KG1 (cell line): ENCODE measurements at places on chromosomes 16 and 17.
A peak's percentile ranks its signal among the peaks of the same experiment; 100 is the strongest.

- DNase-seq = no peak
Observed at GRCh38 chr17:58572846-58573245, 58.4 kb upstream of the MTMR4 start.

- no peak for DNase-seq
Observed at GRCh38 chr17:73953206-73954033, 250.1 kb upstream of the RPL38 start.

GRCh38 chr17:1362065-1362848, 37.8 kb downstream of the YWHAE start:
- DNase-seq = no peak

GRCh38 chr17:78226759-78227454, 4.5 kb upstream of the TMEM235 start:
- no peak for DNase-seq

GRCh38 chr16:30449116-30449435, 3.4 kb upstream of the SEPHS2 start:
- no peak for DNase-seq

- DNase-seq = no peak
Observed at GRCh38 chr16:24612656-24613055, 73.3 kb downstream of the RBBP6 start.

GRCh38 chr16:85665929-85666328, 22.8 kb downstream of the GINS2 start:
- no peak for DNase-seq

DNA sequence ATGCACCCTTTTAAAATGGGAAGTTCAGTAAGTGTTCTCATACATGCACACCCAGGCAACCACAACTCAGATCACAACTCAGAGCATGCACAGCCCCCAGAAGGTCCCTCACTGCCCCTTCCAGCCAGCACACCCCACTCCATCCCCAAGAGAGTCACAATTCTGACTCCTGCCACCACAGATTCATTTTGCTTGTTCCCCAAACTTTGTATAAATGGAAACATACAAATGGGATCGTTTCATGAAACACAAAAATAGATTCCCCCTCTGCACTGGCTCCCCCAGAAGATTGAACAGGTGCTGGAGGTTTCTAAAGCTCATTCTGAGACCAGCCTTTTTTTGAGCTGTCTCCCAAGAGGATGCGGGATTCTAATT, 3.3 kb upstream of the TNFRSF13B start:
- no peak for DNase-seq

DNA sequence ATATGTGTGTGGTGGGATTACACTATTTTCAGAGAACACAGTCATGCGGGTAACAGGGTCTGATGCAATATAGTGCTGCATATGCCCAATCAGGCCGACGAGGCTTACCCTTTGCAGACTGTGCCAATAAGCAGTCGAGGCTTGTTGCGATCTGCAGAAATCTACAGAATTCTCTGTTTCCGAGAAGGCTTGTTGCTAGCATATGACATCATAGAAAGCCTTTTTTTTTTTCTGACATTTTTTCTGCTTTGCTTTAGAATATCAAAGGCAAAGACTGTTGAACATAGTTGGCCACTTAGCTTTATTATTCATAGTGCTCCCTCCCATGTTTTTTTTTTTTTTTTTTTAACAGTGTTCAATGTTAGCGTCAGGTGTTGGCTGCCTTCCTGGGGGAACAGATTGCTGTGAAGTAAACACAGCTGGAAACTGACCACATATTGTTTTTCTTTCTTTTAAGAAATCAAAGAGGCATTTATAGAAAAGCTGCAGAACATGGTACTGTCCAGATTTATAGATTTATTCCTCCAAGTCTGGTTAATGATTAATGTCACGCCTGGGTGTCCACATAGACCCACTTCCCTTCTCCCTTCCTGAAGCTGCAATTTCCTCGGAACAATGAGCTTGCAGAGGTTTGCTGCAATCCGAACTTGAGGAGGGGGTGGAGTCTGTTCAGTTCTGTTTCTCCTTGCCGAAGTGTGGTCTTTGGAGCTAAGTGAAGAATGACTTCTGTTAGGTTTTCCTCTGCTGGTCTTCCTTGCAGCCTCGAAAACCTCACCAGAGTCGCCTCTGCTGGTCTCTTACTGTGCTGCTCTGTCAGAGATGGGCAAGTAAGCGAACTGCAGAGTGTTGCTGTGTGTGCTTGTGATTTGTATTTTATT, 87.3 kb downstream of the MAP2K6 start:
- DNase-seq = no peak

- DNase-seq = no peak
Observed at GRCh38 chr17:81814748-81815645, 11.0 kb downstream of the GCGR start.

GRCh38 chr16:47363761-47364160, 97.1 kb downstream of the ITFG1 start:
- no peak for DNase-seq

DNA sequence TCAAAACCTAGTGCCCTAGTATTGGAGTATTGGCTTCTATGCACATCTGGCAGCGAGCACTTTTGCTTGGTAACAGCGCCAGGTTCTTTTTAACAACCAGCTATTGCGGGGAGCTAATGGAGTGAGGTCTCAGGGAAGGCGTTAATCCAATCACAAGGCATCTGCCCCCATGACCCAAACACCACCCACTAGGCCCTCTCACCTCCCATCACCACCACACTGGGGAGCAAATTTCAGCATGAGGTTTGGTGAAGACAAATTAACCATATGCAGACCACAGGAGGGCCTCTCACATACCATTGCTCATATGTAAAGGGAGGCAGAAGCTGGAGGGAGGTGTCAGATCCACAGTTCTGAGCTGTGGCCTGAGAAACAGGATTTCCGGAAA, 893 bp upstream of the ODF4 start:
- DNase-seq = no peak

- DNase-seq = peak; percentile 29
Observed at GRCh38 chr16:67546761-67547422, 15.4 kb upstream of the CTCF start.

GRCh38 chr16:78184238-78185183, 85.1 kb downstream of the WWOX start:
- no peak for DNase-seq

DNA sequence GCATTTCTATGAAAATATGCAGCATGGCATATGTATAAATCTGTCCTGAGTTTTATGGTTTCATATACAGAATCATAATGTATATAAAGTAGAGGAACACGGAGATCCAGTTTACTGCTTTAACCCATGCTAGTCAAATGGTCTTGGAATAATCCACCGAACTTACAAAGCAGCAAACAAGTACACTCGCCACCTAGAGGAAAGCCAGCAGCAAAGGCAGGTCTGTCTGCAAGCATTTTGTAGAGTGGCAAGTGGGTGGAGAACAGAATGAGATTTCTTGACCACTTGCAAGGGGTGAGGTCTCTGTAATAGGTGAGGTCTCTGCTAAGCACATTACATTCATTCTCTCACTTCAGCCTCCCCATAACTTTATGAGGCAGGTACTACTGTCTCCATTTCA, 308.3 kb downstream of the CA10 start:
- no peak for DNase-seq

- no peak for DNase-seq
Observed at GRCh38 chr17:77140878-77141767, at the start of gene SEC14L1. TSS of gene SEC14L1 (plus strand) at chr17:77140969. CDS start at chr17:77143597, 2,628 bp downstream.

DNA sequence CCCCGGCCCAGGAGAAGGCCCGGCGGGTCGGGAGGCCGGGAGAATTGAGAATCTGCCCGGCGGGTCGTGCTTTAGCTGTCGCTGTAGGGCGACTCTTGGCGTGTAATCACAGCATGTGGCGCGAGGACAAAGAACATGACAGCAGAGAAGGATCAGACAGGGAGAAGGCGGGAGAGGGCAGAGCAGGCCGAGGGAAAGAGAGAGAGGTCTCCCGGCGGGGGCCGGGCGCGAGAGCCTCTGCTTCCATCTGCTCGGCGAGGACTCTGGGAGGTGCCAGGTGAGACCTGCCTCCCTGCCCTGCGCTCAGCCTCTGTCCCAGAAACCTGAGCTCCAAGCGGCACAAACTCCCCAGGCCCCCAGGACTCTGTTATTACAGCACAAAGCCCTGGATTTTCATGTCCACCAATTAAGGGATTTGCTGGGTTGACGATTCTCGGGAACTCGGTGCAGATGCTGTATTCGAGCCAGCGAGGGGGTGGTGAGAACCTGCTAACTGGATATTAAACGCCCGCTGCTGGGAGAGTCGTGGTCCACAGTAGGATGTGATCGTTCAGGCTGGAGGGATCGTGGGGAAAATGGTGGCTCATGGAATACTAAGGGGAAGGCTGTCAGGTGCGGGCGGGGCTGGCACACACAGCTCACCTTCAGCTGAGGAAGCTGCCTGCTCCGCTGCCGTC, 172.0 kb upstream of the CIBAR2 start:
- no peak for DNase-seq

- DNase-seq = no peak
Observed at GRCh38 chr17:18910881-18911280, 41.1 kb upstream of the SLC5A10 start.

DNA sequence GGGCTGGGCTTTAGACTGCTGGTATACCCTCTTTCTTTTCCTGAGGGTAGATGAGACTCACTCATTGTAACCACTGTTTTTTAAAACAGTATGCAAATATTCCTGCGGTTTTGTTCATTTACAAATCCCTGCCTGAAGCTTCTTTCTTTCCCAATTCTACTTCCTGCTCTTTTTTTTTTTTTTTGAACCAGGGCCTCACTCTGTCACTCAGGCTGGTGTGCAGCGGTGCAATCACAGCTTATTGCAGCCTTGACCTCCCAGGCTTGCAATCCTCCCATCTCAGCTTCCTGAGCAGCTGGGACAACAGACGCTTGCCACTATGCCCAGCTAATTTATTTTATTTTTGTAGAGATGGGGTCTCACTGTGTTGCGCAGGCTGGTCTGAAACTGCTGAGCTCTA, 8.0 kb upstream of the SULT1A1 start:
- no peak for DNase-seq

DNA sequence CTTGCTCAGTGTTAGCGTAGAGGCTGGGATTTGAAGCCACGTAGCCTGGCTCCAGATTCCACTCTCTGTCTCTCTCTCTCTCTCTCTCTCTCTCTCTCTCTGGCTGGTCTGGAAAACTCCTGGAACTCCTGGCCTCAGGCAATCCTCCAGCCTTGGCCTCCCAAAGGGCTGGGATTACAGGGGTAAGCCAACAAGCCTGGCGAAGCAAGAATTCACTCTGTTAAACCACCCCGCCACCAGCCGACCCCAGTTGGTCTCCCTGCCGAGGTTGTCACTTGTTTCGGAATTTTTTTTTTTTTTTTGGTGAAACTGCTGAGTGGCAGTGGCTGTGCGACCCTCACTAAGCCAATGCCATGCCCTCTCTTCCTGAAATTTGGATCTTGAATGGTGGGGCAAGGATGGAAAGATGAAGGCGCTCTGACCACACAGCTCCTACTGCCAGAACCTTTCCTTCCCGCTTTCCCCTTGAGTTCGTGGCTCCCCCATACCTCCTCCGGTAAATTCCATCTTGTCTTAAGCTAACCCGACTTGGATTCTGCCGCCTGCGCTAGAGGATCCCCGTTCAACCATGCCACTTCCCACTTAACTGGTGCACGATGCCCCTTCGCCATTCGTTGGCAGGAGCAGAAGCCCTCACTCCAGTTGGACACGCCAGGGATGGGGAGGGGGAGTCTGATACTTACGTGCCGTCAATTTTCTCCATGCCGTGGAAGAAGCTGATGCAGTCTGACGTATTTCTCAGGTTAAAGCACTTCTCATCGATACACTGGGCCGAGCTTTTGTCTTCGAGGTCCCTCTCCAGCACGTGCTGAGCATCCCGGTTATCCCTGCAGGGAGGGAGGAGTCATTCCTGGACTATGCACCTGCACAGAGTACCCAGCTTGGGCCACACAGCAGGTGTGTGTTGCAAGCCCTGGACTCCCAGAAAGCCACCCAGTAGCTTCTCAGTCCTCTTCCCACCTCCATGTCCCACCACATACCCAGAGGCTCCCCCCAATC, 13.1 kb downstream of the TEKT5 start:
- no peak for DNase-seq

- no peak for DNase-seq
Observed at GRCh38 chr16:71937868-71938510, 42.7 kb downstream of the IST1 start.

GRCh38 chr16:739560-740458, 988 bp downstream of the CIAO3 start:
- DNase-seq = no peak

- DNase-seq = no peak
Observed at GRCh38 chr16:54487933-54488332, 201.3 kb upstream of the IRX3 start.

DNA sequence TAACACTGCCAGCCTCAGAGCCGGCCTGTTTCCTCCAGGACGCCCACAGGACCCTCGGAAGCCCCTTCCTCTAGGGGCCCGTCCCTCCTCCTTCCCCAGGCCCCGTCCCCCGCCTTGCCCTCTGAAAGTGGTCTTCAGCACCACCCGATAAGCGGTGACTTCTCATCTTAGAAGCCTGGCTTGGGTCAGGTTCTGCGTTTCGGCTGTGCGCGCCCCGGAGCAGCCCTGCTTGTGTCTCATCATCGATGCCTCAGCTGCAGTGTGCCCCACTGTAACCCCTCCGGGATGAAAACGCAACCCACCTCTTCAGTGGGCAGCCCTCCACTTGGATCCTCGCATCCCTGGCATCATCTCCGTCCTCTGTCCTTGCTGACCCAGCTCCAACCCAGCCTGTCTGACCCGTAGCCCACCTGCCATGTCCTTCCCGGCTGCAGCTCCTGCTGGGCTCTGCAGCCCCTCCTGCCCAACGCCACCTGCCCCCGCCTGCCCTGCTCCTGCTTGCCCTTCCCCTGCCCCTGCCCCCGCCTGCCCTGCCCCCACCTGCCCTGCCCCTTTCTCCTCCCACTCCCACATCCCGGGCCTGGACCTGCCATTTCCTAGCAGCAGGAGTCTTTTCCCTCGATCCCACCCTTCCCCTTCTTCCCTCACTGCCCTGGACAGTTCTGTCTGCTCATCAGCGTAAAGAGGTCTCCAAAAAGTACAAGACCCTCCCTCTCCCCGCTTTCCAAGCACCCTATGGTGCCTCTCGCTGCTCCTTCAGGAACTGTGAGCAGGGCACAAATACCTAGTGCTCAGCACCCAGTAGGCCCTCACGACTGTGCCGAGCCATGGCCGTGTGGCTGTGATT, 112.5 kb upstream of the CHMP6 start:
- DNase-seq = no peak

- DNase-seq = no peak
Observed at GRCh38 chr16:55491691-55492090, 12.7 kb downstream of the MMP2 start.

GRCh38 chr17:56914581-56915273, 878 bp upstream of the TRIM25 start:
- DNase-seq = no peak

DNA sequence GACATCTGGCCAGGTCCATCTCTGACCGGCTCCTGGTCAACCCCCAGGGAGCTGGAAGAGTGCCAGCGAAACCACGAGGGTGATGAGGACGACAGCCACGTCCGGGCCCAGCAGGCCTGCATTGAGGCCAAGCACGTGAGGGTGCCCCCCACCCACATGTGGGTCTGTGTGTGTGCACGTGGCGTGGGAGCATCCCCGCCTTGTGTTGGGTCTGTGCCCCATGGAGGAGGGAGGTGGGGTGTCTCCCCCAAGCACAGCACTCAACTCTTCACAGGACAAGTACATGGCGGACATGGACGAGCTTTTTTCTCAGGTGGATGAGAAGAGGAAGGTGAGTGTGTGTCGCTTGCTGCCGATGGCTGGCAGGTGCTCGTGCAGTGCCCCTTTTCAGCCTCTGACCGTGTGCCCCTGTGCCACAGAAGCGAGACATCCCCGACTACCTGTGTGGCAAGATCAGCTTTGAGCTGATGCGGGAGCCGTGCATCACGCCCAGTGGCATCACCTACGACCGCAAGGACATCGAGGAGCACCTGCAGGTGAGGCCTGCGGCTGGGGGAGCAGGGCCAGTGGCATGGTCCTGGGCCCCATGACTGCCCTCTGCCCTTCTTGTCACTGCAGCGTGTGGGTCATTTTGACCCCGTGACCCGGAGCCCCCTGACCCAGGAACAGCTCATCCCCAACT, 1.7 kb downstream of the STUB1 start:
- no peak for DNase-seq
